ENCODE measurements at places on chromosomes 13 and 19.

DNA sequence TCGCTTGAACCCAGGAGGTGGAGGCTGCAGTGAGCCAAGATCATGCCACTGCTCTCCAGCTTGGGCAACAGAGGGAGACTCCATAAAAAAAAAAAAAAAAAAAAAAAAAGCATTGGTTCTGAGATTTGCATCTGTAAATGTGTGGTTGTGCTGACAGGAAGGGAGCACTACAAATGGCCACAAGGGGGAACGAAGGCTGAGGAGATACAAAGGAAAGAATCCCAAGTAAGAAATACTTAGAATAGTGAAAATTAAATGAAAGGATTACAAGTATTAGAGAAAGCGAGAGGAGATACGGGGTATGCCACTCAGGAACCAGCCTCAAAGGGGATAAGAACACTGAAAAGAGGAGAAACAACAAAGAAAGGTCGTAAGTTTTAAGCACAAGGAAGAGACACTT is 284.9 kb downstream of the KLF12 start:
- DNase-seq, result no peak

GRCh38 chr19:8204961-8205360 is 4.2 kb upstream of the CERS4 start:
- no peak for DNase-seq

- no peak for DNase-seq
These were observed 335.5 kb downstream of the FOXO1 start for GRCh38 chr13:40330950-40331349.

DNA sequence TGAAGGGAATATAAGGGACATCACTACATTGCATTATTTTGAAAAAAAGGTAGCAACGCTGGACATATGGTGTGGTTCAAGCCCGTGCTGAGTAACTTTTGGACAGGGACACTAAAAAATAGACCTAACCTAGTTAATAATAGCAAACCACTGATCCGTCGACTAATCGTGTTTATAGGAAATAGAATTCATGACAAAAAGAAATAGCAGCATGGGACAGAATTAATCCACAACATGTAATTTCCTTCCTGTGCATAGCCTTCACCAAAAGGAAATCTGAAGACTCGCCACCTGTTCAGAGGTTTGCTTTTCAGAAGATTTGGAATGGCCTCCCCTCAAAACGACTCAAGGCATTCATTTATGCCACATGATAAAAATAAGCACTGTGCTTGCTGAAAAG is 128.7 kb downstream of the FGF14 start:
- no peak for DNase-seq

GRCh38 chr19:4713384-4713951 is 10.2 kb downstream of the DPP9 start:
- DNase-seq, result no peak

DNA sequence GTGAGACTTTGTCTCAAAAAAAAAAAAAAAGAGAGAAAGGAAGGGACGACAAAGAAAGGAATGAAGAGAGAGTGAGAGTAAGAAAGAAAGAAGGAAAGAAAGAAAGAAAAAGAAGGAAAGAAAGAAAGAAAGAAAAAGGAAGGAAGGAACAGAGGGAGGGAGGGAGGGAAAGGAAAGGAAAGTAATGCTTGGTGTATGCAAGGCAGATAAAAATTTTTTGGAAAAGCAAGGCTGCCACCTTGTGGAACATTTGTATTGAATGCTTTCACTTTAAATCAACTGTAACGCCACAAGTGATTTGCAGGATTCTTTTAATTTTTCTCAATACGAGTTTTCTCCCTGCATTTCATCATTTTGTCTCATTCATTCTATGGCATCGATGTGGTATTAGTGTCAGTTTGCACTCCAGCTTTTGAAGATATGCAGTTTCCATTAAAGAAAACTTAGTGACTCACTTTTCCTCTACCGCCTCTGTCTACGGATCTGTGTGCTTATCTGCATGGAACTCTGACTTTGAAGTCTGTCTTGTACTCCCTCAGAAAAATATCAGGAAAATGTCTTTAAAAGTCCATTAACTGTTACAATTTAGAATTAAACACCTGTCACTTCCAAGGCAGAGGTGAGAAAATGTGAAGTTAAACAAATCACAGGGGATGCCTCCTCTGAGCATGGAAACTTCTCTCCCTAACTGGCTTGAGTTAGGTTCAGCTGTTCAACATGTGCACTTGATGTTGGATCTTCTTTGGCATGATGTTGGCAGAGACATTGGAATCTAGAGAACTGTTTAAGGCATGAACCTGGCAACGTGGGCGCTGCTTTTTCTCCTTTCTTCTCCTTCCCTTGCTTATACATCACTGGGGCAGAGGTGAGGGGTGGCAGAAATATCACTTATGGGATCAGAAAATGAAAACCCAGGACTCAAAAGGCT is 20.0 kb upstream of the ZDHHC20 start:
- DNase-seq, result no peak

DNA sequence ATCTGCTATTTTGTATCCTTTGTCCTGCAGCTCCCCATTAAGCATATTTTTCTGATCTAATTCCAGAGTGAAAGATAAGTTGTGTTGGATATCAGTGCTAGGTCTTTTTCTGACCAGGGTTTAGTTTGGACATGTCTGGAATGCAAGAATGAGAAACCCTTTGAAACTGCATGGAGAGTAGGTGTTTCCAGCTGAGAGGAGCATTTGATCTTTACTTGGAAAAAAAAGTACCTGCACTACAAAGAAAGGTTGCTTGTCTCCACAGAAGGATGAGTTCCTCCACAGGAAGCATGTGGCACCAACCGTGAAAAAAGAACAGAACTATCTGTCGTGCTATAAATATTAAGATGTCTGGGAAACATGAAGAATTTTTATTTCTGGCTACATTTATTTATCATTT is 36.6 kb upstream of the MED4 start:
- no peak for DNase-seq

DNA sequence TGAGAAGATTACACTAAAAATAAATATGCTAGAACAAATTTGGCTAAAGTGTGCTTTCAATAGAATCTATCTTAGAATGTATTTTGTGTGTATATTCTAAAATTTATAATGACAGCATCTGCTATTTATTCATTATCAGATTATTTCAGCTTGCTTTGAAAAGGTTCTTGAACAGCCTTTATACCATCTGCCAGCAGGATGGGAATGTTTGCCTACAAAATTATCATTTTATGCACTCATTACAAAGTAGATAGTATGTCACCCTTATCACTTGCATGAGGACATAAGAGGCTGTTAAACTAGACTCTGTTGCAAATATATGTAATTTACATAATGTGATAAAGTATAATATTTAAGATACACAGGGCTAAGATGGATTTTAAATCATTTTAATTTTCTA is 1286.9 kb upstream of the PCDH20 start:
- no peak for DNase-seq

GRCh38 chr19:48540110-48540509 is 11.9 kb upstream of the SULT2B1 start:
- DNase-seq, result no peak

DNA sequence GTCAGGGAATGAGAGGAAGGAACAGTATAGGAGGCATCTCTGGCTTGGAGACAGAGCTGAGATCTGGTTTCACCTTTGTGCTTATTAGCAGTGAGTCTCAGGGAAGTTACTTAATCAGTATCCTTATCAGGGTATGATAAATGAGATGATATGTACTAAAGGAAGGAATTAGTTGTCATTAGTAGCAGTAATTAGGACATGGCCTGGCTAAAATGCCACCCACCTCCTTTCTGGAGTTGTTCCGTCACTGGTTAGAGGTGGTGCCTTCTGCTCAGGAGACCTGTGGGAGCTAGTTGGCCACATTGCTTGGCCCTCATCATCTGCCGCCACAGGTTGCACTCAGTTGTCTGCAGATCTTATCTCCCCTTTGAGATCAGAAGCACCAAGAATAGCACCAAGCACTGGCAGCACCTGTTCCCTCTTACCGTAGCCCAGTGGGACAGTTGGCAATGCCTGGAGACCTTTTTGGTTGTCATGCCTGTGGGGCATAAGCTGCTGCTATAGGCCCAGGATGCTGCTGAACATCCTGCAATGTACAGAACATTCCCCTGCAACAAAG is 4.7 kb downstream of the GPATCH1 start:
- DNase-seq, result no peak

GRCh38 chr13:98092888-98093287 is 50.0 kb upstream of the FARP1 start:
- no peak for DNase-seq

GRCh38 chr13:113048766-113049165 is 56.8 kb upstream of the F7 start:
- no peak for DNase-seq

DNA sequence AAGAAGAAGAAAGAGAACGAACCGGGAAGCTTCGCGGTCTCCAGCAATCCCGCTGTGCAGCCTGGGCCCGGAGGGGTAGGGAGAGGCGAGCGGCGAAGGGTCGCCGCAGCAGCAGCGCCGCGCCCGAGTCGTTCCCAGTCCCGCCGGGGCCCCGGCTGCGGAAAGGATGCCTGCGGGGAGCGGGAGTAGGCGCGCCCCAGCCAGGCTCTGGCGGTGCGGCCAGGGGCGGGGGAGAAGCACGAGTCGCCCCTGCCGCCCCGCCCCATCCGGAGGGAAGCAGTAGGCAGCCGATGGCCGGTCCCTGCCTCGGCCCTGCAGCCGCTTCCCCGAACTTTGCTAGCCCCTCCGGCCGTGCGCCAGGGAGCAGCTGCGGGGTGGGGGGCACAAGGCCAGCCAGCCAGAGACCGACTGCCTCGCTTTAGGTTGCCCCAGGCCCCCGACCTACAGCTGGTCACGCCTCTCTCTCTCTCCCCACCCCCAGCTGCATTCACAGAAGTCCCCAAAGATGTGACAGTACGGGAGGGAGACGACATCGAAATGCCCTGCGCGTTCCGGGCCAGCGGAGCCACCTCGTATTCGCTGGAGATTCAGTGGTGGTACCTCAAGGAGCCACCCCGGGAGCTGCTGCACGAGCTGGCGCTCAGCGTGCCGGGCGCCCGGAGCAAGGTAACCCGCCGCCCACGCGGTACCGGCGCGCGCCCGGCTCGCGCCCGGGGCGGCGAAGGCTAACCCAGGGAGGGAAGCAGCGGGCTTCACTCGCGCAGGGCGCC is 1.1 kb downstream of the VSTM2B start:
- no peak for DNase-seq

DNA sequence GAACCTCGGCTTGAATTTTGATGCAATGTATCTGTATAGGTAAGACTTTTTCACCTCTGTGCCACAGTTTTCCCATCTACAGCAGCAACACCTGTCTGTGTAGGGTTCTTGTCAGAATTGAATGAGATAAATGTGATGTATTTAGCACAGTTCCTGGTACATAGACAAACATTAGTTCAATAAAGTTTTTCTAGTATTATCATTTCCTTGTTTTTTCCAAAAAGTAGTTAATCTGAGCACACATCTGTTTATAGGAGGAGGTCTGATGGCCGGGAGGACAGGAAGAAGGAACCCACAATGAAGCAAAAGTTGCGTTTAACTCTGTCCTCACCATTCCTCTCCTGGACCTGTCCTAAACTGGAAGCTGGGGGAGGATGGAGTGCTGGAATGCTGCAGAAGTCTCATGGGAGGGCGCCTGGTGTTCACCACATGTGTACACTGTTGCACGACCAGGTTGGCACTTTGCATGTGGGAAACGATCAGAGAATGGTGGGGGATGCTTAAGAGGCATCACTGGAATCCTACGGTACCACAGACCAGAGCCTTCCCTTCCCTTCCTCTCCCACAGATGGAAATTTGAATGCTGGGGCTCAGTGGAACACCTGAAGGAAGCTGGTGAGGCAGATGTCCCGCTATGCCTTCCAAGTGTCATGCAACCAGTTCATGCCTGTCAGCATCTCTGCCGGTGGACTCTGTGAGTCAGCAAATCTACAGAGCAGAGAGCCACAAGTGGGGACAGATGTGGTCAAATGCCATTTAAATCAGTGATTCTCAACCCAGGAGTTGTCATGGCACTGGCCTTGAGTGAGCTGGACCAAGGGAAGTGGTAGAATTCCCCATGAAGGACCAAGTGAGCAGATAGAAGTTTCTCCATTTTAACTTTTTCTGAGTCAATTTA is 315.6 kb downstream of the DLEU7 start:
- no peak for DNase-seq

GRCh38 chr19:42246922-42247639 is 4.7 kb upstream of the GSK3A start:
- DNase-seq, result no peak

DNA sequence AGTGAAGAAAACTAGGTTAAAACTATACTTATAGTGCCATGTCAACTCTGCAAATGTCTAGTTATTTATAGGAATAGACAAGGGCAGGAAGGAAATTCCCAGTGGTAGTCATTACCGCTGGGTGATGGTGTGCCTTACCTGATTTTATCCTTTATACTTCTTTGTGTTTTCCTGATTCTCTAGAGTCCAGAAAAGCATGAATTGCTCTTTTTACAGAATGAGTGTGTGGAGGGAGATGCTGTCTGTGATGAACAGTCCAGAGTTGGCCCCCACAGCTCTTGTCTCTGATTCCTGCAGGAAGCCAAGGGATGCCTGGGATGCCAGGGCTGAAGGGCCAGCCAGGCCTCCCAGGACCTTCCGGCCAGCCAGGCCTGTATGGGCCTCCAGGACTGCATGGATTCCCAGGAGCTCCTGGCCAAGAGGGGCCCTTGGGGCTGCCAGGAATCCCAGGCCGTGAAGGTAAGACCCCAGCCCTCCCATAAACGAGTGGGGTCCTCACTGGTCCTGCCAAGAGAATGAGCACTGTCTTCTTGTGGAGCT is 83.7 kb downstream of the RAB20 start:
- DNase-seq, result no peak

GRCh38 chr13:75801388-75801945 is 165.3 kb downstream of the LMO7 start:
- DNase-seq, result no peak

DNA sequence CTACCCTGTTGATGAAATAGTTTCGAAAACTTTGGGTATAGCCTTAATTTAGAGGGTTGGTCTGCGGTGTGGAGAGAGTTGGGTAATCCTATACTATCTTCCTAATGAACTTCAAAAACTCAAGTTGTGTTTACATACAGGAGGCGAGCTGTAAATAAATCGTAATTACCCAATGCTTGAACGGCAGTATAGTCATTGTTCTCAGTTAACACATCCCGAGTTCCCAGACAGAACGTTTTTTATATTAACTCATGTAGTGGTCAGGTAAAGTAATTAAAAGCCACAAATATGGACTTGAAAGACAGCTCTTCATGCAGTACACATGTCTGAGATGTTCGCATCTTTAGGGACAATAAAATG is 1.5 kb downstream of the PDS5B start:
- DNase-seq, result no peak

GRCh38 chr19:45913874-45914830 is at the start of gene NANOS2:
Gene NANOS2 (minus strand): TSS chr19:45914778. CDS start chr19:45914693, 85 bp downstream.
- DNase-seq, result no peak

DNA sequence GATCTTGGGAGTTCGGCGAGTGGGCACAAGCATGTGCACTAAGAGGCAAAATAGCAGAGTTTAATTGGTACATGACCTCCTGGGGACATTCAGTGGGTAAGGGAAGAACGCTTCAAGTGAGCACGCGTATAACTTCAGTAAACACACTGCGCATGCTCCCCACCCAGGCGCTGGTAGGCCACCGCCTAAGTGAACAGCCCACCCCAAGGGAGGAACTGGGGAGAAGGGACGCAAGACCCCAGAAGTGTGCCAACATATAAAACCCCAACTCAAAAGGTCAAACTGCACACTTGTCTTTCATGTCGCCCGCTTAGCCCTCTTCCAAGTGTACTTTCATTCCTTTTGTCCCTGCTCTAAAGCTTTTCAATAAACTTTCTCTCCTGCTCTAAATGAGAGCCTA is 10.5 kb upstream of the NTN5 start:
- DNase-seq, result peak; percentile 7

- DNase-seq, result no peak
These were observed 1.2 kb upstream of the PLPP2 start for GRCh38 chr19:292281-292884.

GRCh38 chr13:57823704-57824103 is 192.2 kb downstream of the PCDH17 start:
- no peak for DNase-seq

- DNase-seq, result no peak
These were observed 748 bp downstream of the RAB4B start for GRCh38 chr19:40778706-40779284.
